Fibroblast of mammary gland (primary cell): ENCODE measurements at places on chromosomes 5 and 9.

DNA sequence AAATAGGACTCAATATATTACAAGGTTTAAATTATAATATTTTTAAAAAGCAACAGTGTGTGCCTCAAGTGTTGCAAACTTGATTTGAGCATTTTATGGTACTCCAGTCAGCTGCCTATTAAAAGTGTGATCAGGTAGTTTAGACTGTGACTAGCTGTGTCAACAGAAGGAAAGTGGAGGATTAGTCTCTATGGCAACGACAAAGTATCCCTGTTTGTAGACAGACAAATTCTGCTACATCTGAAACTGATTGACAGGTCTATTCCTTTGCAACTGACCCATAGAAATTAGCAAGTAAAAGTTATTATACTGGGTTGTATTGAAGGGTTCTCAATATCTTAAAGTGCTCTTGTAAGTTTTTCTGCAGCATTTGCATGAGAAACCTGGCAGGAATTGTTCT is 249.8 kb upstream of the ARRDC3 start:
- no peak for DNase-seq

- DNase-seq = peak; percentile 80
Measured at GRCh38 chr9:98607787-98608186, 100.9 kb downstream of the GABBR2 start.

GRCh38 chr9:136856541-136857141 is 4.5 kb downstream of the MAMDC4 start:
- no peak for DNase-seq

- no peak for DNase-seq
Measured at GRCh38 chr5:32291591-32291990, 21.1 kb downstream of the MTMR12 start.

DNA sequence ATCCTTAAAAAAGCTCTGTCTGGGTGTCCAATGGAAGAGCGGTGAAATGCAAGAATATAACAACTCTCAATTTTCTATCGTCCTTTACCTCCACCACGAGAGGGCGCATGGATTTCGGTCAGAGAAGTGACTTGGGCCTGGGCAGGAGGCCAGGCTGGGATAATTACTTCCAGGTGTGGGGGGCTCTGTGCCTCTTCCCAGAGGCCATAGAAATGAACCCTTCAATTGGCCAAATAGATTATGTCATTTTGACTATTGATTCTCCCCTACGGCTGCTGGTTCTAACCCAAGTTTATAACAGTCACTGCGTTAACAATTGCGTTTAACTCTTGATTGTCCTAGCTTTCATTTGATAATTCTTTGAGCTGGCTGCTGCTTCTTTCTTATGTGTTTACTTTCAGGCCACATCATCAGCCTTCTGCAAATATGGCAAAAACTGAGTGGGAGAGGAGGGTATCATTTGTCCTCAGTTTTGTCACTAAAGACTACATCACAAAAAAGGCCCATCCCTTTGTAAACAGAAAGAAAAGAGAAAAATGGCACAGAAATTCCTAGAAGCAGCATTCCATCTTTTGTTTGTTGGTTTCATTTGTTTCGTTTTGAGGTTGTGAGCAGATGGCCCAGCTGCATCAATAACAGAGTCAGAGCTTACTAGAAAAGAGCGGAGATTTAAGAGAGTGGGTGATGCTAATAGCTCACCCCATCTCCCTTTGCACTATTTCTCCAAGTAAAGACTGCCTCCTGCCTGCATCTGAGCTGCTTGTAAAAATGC is 45.4 kb upstream of the ZFR start:
- DNase-seq = peak; percentile 93

GRCh38 chr5:149886692-149887470 is 57.7 kb downstream of the PDE6A start:
- peak; percentile 33 for DNase-seq

GRCh38 chr5:42606464-42606869 is 150.2 kb upstream of the CCDC152 start:
- no peak for DNase-seq

DNA sequence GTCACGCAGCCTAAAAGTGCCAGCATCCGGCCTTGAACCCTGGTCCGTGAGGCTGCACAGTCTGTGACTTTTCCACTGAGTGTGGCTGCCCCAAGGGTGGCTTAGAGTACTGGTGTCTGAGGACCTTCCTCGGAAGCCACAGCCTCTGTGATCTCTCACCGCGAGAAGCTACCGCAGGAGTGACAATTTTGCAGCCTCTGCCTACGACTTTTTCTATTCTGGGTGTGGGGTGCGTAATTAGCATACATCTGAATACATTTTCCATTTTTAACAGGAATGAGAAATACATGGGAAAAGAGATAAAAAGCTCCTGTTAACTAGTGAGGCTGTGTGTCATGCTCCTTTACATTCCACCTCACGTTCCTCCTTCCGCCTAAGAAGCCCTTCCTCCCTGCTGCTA is 48.3 kb upstream of the HRH2 start:
- DNase-seq = no peak

- DNase-seq = peak; percentile 79
Measured at GRCh38 chr5:14706615-14707021, 42.1 kb downstream of the OTULIN start.

- no peak for DNase-seq
Measured at GRCh38 chr9:137077758-137078693, 709 bp downstream of the UAP1L1 start.

DNA sequence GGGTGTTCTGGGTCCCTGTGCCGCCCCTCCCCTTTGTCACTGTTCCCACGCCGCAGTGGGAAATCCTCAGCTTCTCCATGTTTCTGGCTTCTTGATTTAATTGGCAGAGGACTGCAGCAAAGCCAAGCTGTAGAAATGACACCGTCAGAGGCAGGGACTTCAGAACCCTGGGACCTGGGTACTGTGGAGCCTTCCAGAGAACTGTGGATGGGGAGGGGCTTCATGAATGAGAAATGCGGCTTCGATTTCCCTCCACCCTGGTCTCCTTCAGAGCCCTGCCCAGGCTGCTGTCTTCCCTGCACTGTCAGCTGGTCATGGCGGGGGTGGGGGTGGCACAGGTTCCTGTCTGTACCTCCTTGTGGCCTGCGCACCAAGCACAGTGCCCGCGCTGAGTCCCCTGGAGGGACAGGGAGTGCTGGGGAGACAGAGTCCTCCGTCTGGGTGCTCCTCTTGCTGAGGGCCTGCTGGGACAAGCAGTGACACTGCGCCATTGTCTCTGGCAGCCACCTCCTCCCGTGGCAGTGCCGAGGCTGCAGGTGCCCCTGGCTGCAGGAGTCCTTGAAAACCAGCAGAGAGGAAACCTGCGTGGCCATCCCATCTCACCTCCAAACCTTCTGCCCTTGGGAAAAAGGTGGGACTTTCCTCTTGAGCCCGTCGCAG is 47.2 kb downstream of the COL5A1 start:
- no peak for DNase-seq

DNA sequence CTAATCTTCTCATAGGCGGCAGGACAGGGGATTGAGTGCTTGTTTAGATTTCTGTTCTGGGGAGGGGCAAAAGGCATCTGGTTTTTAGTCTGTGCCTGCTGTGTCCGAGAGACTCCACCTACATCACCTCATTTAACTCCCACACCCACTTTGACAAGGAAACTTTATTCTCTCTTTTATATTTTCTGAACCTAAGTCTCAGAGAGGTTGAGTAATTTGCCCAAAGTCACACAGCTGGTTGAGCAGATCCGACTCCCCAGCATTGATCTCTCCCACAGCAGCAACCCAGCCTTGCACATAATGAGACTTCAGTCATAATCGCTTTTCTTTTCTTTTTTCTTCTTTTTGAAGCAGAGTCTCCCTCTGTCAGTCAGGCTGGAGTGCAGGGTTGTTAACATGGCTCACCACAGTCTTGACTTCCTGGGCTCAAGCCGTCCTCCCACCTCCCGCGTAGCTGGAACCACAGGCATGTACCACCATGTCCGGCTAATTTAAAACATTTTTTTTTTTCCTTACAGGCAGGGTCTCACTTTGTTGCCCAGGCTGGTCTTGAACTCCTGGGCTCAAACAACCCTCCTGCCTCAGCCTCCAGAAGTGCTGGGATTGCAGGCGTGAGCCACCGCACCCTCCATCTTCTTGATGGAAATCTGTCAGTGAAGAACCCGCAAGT is 36.5 kb upstream of the ANKRD33B start:
- peak; percentile 74 for DNase-seq

DNA sequence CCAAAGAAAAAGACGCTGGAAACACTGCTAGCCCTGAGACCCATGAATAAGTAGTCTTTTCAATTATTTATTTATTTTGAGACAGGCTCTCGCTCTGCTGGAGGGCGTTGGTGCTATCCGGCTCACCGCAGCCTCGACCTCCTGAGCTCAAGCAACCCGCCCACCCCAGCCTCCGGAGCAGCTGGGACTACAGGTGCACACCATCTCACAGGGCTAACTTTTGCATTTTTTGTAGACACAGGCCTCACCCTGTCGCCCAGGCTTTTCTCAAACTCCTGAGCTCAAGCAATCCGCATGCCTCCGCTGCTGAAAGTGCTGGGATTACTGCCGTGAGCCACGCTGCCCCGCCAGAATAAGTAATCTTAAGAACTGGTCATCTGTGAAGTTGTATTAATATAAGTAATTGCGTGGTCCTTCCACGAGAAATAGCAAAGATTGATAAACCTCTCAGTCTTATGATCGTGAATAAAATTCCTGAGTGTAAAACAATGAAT is 1.6 kb downstream of the ANXA2R start:
- DNase-seq = no peak

GRCh38 chr5:10335711-10336470 is 17.6 kb upstream of the MARCHF6 start:
- DNase-seq = no peak

GRCh38 chr9:136631038-136632000 is 31.4 kb upstream of the EGFL7 start:
- peak; percentile 78 for DNase-seq

GRCh38 chr5:2709976-2710689 is 41.3 kb downstream of the IRX2 start:
- DNase-seq = no peak

DNA sequence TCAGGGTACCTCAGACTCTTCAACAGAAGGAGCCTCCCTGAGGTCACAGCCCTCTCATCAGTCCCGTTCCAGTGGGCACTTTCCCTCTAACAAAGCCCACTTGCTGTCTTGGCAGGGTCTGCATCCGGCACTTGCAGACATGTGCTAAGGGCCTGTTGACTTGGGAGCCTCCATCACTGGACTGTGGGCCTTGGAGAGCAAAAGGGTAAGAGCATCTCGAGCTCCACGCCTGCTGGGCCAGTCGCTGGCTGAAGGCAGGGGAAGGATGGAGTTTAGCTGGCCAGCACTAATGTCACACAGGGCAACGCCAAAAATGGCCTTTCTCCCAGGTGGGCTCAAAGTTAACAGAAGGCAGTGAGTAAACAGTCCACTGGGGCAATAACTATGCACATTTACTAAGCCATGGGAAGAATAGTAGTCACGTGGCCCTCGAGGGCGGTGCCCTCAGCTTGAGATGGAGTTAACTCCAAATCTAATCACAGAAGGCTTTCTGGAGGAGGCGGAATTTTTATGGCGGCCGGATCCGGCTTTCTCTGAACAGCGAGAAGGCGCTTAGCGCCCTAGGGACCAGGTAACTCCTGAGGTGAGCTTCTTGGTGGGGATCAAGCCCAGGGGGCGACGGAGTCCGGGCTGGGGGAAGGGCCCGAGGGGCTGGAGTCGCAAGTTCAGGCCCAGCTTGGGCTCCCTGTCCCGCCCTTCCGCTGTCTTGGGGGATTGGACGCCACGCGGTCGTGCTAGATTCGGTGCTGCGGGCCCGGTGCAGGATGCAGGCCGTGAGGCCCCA is 2.0 kb upstream of the NSD1 start:
- no peak for DNase-seq

DNA sequence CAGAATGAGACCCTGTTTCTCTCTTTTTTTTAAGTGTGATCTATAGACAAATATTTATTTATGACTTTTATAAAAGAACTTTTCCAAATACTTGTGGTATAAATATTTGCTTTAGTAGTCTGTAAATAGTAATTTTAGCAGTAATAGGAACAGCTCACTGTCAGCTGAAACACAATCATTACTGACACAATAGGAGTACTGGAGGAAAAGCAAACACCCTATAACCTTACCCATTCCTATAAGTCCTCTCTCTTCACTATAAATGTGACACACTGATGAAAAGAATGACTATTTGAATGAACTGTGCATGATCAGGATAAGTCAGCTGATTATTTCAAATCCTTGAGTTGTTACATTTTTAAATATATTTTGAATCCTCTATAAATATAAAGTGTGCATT is 72.4 kb downstream of the CDH12 start:
- DNase-seq = no peak

DNA sequence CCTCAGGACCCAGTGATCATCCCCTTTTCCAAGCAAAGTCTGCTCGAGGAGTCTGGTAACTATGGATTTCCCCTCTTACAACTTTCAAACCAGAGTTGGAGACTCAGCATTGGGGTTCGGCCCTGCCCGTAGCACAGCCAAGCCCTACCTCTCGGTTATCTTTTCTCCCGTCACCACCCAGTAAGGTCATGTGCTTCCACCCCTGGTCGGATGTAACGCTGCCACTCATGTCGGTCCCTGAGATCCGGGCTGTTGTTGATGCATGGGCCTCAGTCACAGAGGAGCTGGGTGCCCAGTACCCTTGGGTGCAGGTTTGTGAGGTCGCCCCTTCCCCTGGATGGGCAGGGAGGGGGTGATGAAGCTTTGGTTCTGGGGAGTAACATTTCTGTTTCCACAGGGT is 1.2 kb downstream of the GALT start:
- no peak for DNase-seq

DNA sequence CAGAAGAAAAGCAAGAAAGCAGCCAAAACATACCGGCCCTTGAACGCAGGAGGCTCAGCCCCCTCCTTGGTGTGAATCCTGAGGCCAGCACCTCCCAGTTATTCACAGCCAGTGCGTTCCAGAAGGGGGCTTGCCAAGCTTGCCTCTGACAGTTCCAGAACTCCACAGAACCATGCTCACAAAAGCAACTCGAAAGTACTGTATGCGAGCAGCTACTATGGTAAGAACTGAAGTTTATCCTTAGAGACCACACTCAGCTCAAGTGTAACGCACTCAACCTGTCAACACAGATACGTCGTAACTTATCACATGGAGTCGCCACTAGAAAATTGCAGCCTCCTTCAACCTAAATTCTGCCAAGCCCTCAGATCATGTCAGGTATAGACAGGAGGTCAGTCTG is 1.4 kb downstream of the UBAC1 start:
- peak; percentile 20 for DNase-seq

DNA sequence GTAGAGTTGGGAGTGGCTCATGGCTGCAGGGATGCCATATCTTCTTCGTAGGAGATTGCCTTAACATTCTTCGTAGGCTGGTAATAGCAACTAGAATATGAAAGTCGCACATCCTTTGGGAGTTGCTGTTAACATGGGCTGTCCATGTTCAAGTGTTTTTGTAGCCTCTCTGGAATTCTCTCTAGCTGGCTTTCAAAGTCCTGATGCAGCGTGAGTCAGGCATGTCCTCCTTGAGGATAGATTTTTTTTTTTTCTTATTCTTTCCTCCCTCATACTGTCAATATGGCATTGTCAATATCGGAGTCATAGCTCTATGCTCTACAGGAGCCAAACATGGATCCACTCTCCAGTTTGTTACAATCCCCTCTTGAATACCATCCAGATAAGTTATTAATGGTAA is 494.8 kb upstream of the WWC1 start:
- DNase-seq = no peak

GRCh38 chr5:22109315-22109714 is 743.8 kb downstream of the CDH12 start:
- no peak for DNase-seq

- peak; percentile 62 for DNase-seq
Measured at GRCh38 chr9:111691672-111692329, 30.4 kb downstream of the GNG10 start.

- DNase-seq = peak; percentile 14
Measured at GRCh38 chr5:63398346-63398745, 563.9 kb downstream of the HTR1A start.

GRCh38 chr5:52878656-52879055 is 90.9 kb downstream of the ITGA1 start:
- DNase-seq = peak; percentile 76
